Heart right ventricle (tissue), 16 donors: ENCODE measurements at places on chromosomes 2 and 18. TPM values are rescaled to one million over a fixed set of nuclear protein-coding genes. Genes with fewer than 3 reads are reported as not detected.

Gene ERBB4
- polyA plus RNA-seq: 1.4 TPM

Gene FOXD4L1
- not detected for polyA plus RNA-seq

Gene CNGA3
- polyA plus RNA-seq: not detected

Gene UPP2
- polyA plus RNA-seq: not detected

Gene CNTNAP5
- polyA plus RNA-seq: not detected
